ENCODE measurements at places on chromosomes 3 and 15. TPM values are rescaled to one million over a fixed set of nuclear protein-coding genes. Genes with fewer than 3 reads are reported as not detected.

The IFT57 gene
- total RNA-seq: 46.0 TPM

The CCDC13 gene
- total RNA-seq: 0.16 TPM

The ALAS1 gene
- 50.0 TPM for total RNA-seq

The EXOG gene
- 11.8 TPM for total RNA-seq

The UCN2 gene
- total RNA-seq: 2.6 TPM

The UQCRC1 gene
- 311 TPM for total RNA-seq

The SCAANT1 gene
- not detected for total RNA-seq

The SLC28A2 gene
- not detected for total RNA-seq

Data from hair follicle dermal papilla cell (primary cell).